Glutamatergic neuron (in vitro differentiated cells): ENCODE measurements at places on chromosomes 3 and 15. TPM values are rescaled to one million over a fixed set of nuclear protein-coding genes. Genes with fewer than 3 reads are reported as not detected.

DNA sequence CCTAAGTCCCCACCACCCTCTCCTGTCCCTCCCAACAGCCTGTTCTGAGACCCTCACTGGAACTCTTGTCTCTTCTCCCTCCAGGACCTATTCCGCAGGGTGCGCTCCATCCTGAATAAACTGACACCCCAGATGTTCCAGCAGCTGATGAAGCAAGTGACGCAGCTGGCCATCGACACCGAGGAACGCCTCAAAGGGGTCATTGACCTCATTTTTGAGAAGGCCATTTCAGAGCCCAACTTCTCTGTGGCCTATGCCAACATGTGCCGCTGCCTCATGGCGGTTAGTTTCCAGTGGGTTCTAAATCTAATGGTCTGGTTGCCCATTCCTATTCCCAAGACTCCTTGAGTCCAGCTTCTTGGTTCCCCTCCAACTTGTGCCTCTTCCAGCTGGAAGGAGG, 9.3 kb downstream of the EIF4G1 start:
- no peaks in the 10 kb centered on the region for H3K36me3 ChIP-seq
- no peak overlapping the region for H3K4me3 ChIP-seq
- H3K4me1 ChIP-seq, result no peaks in the 10 kb centered on the region
- peaks cover 9% of the 10 kb centered on the region for H3K27me3 ChIP-seq
- DNase-seq, result no peak
- H3K27ac ChIP-seq, result peak overlapping the region; percentile 53

GRCh38 chr3:45980229-45980813, 15.3 kb downstream of the FYCO1 start:
- H3K27me3 ChIP-seq, result peaks cover 5% of the 10 kb centered on the region
- no peaks in the 10 kb centered on the region for H3K36me3 ChIP-seq
- H3K4me1 ChIP-seq, result no peaks in the 10 kb centered on the region
- DNase-seq, result no peak
- H3K27ac ChIP-seq, result no peak overlapping the region

Gene ST3GAL6
- total RNA-seq, result 52.9 TPM

- DNase-seq, result no peak
- no peak overlapping the region for H3K27ac ChIP-seq
- H3K4me1 ChIP-seq, result no peaks in the 10 kb centered on the region
Measured at GRCh38 chr3:57080171-57080570, 19.7 kb downstream of the SPATA12 start.

Gene ZNF80
- total RNA-seq, result not detected

Gene ADIPOQ
- total RNA-seq, result 0.15 TPM

DNA sequence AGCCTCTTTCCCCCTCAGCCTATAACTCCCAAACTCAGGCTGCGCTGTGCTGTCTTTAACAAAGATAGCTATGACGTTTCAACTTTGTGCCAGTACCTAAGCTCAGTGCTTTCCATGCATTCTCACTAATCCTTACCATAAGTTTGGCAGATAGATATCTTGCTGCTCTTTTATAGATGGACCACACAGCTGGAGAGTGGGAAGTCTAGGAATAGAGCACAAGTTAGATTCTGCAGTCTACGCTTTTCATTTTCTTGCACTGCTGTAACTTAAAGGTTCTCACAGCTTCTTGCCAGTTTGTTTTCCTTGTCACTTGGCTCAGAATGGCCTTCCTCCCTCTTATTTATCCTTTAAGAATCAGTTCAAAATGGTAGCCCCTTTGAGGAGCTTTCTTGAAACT, 468.8 kb downstream of the CNTN4 start:
- no peak overlapping the region for H3K27ac ChIP-seq
- H3K4me1 ChIP-seq, result peaks cover 1% of the 10 kb centered on the region
- no peaks in the 10 kb centered on the region for H3K36me3 ChIP-seq
- no peaks in the 10 kb centered on the region for H3K27me3 ChIP-seq
- DNase-seq, result no peak
- no peak overlapping the region for H3K4me3 ChIP-seq

Gene RPL15
- 1,377 TPM for total RNA-seq

GRCh38 chr3:37726525-37727290, 135.0 kb upstream of the CTDSPL start:
- no peak for DNase-seq
- H3K4me3 ChIP-seq, result no peak overlapping the region
- no peaks in the 10 kb centered on the region for H3K4me1 ChIP-seq
- H3K27ac ChIP-seq, result no peak overlapping the region
- H3K27me3 ChIP-seq, result peaks cover 3% of the 10 kb centered on the region

DNA sequence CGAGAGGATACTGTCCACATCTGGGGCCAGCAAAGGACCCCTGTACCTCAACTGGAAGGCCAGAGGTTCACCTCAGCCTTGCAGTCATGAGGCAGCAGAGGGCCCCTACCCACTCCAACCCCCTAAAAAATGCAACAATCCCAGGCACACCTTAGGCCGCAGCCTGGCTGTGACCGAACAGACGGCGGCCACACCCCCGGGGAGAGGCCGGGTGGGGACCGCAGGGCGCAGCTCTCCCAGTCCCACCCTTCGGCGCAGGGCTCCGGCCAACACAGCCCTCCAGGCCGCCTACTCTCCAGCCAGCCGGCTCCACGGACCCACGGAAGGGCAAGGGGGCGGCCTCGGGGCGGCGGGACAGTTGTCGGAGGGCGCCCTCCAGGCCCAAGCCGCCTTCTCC, 457 bp upstream of the DNAJA4 start:
- no peaks in the 10 kb centered on the region for H3K36me3 ChIP-seq
- peak overlapping the region; percentile 20 for H3K4me3 ChIP-seq
- peaks cover 2% of the 10 kb centered on the region for H3K27me3 ChIP-seq

GRCh38 chr15:98776607-98777281, 128.4 kb downstream of the IGF1R start:
- H3K4me1 ChIP-seq, result peaks cover 27% of the 10 kb centered on the region
- no peak overlapping the region for H3K4me3 ChIP-seq
- DNase-seq, result no peak
- H3K27me3 ChIP-seq, result peaks cover 8% of the 10 kb centered on the region

DNA sequence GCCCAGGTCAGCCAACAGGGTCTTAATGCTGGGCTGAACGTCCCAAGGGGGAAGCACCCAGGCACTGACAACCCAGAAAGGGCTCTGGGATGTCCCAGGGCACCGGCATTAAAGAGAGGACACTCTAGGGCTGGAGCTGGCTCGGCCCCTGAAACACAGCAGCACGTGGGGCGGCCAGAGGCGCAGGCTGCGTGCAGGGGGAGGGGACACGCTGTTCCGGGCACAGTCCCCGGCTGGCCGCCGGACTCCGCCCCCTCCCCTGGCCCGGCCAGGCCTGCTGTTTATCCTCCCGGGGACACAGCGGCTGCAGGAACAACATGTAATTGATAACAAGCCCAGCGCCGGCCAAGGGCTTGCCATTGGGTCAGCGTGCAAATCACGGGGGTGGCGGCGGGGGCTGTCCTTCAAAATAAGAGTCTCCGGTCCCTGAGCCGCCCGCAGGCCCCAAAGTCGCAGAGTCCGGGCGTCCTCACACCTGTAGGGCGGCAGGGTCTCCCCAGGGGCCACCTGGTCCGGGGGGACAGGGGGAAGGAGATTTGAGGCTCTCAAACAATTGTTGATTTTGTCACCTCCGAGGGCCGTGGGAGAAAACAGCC, 1.3 kb downstream of the KLF15 start:
- H3K4me3 ChIP-seq, result peak overlapping the region; percentile 90
- DNase-seq, result peak; percentile 73
- peaks cover 10% of the 10 kb centered on the region for H3K27me3 ChIP-seq
- H3K27ac ChIP-seq, result peak overlapping the region; percentile 52
- peaks cover 3% of the 10 kb centered on the region for H3K4me1 ChIP-seq

- H3K36me3 ChIP-seq, result peaks cover 3% of the 10 kb centered on the region
- peaks cover 9% of the 10 kb centered on the region for H3K4me1 ChIP-seq
- H3K4me3 ChIP-seq, result no peak overlapping the region
- no peak overlapping the region for H3K27ac ChIP-seq
- H3K27me3 ChIP-seq, result peaks cover 1% of the 10 kb centered on the region
Measured at GRCh38 chr3:112814266-112814665, 32.4 kb downstream of the CD200R1L start.

Gene RYR3
- 7.4 TPM for total RNA-seq

DNA sequence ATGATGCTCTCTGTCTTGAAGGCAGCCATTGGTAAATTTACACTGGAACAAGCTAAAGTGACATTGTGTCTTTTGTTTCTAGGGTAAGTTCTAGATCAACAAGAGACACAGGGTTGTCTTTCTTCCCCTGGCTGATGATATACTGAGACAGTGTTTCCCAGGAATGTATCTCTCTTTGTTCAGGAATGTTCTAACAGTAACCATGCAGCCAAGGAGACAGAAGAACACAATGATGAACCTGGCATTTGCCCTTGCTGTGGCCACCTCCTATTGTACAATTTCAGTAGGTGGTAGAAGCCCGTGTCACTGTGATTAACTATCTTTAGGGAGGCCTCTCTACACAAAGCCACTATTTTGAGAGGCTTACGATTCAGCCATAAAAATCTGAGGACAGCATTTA, 130.7 kb downstream of the LRTM1 start:
- H3K27ac ChIP-seq, result no peak overlapping the region
- no peak for DNase-seq
- H3K4me1 ChIP-seq, result peaks cover 2% of the 10 kb centered on the region
- H3K4me3 ChIP-seq, result no peak overlapping the region
- H3K27me3 ChIP-seq, result no peaks in the 10 kb centered on the region

DNA sequence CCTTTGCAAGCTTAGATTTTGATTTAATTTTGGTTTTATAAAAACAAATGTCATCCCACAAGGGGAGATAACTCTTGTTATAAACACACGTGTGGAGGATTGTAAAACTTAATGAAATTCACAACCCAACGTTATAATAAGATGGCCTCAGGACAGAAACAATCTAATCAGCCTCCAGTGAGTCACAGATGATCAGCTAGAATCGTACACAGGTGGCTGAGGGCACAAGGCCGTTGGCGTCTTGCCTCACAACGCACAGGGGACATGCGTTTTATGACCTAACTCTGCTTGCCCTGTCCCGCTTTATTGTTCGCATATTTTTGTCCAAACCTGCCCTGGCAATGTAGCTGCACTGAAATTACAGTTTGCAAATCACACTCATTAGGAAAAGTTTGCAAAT, 121.9 kb upstream of the PDZRN3 start:
- no peak overlapping the region for H3K27ac ChIP-seq
- H3K27me3 ChIP-seq, result no peaks in the 10 kb centered on the region
- peaks cover 3% of the 10 kb centered on the region for H3K4me1 ChIP-seq
- H3K36me3 ChIP-seq, result peaks cover 4% of the 10 kb centered on the region
- no peak for DNase-seq
- H3K4me3 ChIP-seq, result no peak overlapping the region

GRCh38 chr3:97880267-97880666, 58.5 kb downstream of the CRYBG3 start:
- no peak overlapping the region for H3K4me3 ChIP-seq
- H3K36me3 ChIP-seq, result peaks cover 6% of the 10 kb centered on the region
- no peaks in the 10 kb centered on the region for H3K4me1 ChIP-seq

Gene EPHB3
- 5.0 TPM for total RNA-seq

GRCh38 chr15:82135638-82136037, 89.8 kb upstream of the MEX3B start:
- H3K4me1 ChIP-seq, result peaks cover 4% of the 10 kb centered on the region
- H3K4me3 ChIP-seq, result no peak overlapping the region
- H3K27ac ChIP-seq, result no peak overlapping the region
- DNase-seq, result no peak

- H3K36me3 ChIP-seq, result no peaks in the 10 kb centered on the region
- H3K4me3 ChIP-seq, result peak overlapping the region; percentile 90
- no peak for DNase-seq
- H3K4me1 ChIP-seq, result peaks cover 57% of the 10 kb centered on the region
- H3K27me3 ChIP-seq, result peaks cover 12% of the 10 kb centered on the region
Measured at GRCh38 chr15:73748730-73749129, 4.4 kb downstream of the INSYN1 start.

- DNase-seq, result no peak
- H3K4me1 ChIP-seq, result no peaks in the 10 kb centered on the region
- H3K4me3 ChIP-seq, result no peak overlapping the region
- no peaks in the 10 kb centered on the region for H3K27me3 ChIP-seq
- H3K27ac ChIP-seq, result no peak overlapping the region
Measured at GRCh38 chr3:187902041-187902471, 156.8 kb upstream of the BCL6 start.

DNA sequence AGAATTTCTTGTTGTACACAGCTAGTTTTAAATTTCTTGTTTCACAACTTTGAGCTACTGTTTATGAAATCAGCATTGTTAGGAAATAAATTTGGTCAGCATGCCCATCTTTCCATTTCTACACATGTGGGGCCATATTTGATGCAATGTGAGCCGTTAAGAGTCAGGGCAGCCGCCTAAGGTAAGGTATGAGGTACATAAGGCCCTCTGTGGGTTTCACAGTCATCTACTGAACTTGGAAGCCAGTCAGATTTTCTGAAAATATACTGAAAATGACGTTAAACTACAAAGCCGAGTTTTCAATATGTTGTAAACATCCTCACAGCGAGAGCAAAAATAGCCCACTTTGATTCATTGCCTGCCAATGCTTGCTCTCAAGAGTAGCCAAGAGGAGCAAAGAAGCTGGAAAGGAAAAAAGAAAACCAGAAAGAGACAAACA, 94.7 kb upstream of the PDZRN3 start:
- H3K4me1 ChIP-seq, result no peaks in the 10 kb centered on the region
